ENCODE measurements at places on chromosomes 1 and 21. TPM values are rescaled to one million over a fixed set of nuclear protein-coding genes. Genes with fewer than 3 reads are reported as not detected.

- no peaks in the 10 kb centered on the region for H3K4me1 ChIP-seq
- H3K27me3 ChIP-seq: no peaks in the 10 kb centered on the region
- H3K27ac ChIP-seq: no peak overlapping the region
- no peaks in the 10 kb centered on the region for H3K36me3 ChIP-seq
- DNase-seq: no peak
- no peak overlapping the region for H3K4me3 ChIP-seq
These were observed 356.5 kb downstream of the GPATCH2 start for GRCh38 chr1:217274416-217274815.

GRCh38 chr1:23895993-23896392, 17.2 kb downstream of the CNR2 start:
- H3K4me1 ChIP-seq: no peaks in the 10 kb centered on the region
- no peak overlapping the region for H3K4me3 ChIP-seq
- H3K27me3 ChIP-seq: no peaks in the 10 kb centered on the region

GRCh38 chr1:172469717-172470116, 25.8 kb upstream of the PIGC start:
- no peak for DNase-seq
- no peaks in the 10 kb centered on the region for H3K36me3 ChIP-seq
- H3K27me3 ChIP-seq: no peaks in the 10 kb centered on the region
- no peak overlapping the region for H3K27ac ChIP-seq
- no peak overlapping the region for H3K4me3 ChIP-seq

DNA sequence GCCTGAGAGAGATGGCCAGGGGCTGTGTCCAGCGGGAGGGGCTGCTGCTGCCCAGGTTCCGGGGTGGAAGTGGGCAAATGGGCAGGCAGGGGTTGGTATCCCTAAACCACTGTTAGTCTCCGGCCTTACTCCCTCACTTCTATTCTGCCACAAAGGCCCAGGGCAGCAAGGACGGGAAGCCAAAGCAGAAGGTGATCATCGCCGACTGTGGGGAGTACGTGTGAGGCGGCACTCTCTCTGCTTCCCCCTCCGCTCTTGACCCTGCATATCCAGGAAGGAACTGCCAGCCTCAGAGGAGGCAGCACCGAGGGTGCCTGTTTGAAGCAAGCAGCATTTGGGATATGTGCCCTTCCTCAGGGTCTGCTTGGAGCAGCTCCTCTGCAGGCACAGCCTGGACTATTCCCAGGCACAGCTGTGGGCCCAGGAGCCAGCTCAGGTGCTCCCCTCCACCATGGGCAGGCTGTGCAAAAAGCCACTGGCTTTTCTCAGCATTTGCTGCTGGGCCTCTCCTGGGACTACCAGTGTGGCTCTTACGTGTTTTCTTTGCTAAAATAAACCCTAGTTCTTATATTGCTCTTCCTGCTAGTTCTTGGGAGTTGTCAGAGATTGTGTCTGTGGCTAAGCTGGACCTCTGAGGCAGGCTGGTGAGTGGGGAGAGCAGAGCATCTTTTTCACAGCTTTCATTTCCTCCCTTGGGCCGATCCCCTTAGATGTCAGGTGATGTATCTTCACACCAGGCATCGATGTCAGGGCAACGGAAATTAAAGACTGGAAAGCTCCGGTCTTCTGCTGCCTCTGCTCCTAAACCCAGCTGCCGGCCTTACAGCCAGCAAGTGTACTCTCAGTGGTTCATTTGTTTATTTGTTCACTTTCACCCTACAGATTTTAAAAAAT, 14.7 kb downstream of the PPIE start:
- no peaks in the 10 kb centered on the region for H3K27me3 ChIP-seq
- H3K4me1 ChIP-seq: no peaks in the 10 kb centered on the region
- no peak for DNase-seq
- no peak overlapping the region for H3K4me3 ChIP-seq
- peaks cover 98% of the 10 kb centered on the region for H3K36me3 ChIP-seq

- H3K36me3 ChIP-seq: no peaks in the 10 kb centered on the region
- no peaks in the 10 kb centered on the region for H3K4me1 ChIP-seq
- no peaks in the 10 kb centered on the region for H3K27me3 ChIP-seq
- no peak overlapping the region for H3K27ac ChIP-seq
- H3K4me3 ChIP-seq: no peak overlapping the region
These were observed 100.9 kb upstream of the MARK1 start for GRCh38 chr1:220426989-220427388.

DNA sequence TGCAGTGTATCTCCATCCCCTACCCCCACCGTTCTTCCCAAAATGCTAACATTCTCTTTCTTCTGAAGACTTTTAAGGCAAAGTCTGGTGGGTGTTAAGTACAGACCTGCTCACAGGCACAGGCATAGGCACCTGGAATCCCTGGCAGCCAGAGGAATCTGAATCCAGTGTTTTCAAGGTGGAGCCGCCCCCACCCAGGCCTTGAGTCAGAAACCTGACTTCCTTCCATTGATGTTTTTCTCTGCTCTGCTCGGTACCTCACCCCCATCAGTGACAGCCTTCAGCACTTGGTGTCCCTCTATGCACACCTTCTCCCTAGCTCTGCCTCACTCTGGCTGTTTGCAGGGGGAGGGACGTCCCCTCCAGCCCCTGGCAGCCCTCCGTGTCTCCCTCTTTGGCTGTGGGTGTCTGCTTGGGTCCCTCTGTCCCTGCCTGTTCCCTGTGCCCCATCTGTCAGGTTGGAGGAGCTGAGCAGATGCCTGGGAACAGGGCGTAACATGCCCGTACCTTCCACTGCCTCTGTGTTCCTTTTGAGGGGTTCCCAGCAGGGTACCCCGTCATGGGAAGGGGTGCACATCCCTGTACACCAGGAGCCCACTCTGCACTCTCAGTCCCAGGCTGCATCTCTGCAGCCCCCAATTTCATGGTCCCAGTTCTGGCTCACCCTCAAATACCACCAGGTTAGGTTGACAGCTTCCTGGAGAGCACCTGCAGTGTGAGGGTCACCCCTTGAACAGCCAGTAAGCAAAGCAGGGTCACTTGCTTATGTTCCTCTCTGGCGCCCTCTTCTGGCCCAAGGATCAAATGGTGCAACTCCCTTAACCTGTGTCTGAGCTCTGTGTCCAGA, 6.7 kb downstream of the NCDN start:
- DNase-seq: peak; percentile 87
- H3K27me3 ChIP-seq: no peaks in the 10 kb centered on the region

DNA sequence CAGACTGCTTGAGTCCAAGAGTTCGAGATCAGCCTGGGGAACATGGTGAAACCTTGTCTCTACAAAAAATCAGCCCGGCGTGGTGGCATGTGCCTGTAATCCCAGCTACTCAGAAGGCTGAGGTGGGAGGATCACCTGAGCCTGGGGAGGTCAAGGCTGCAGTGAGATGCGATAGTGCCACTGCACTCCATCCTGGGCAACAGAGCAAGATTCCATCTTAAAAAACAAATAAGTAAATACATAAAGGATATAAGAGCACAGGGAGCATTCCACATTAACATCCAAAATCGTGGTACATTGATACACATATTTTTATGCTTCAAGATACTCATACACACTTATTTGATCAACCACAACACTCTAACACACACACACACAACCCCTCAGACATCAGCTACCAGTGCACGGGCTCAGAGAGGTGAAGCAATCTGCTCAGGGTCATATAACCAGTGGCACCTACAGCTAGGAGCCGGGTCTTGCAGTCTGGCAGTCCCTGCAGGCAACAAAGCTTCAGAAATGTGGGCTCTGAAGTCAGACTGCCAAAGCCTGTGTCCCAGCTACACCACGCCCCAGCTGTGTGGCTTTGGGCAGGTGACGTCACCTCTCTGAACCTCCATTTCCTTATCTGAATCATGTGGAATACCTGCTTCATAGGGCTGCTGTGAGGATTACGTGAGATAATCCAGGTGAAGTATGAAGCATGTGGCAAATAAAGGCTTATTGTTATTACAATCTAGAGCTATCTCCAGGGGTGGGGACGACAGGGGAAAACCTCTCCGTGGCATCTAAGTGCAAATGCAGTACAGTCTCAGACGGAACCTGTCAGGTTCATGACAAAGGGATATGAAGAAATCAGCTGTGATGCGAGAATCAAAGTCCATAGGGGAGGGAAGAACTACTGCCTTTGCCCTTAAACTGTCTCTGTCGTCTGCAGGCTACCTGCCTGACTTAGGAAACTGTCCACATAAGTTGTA, 4.8 kb upstream of the CRYBG2 start:
- no peaks in the 10 kb centered on the region for H3K36me3 ChIP-seq
- DNase-seq: no peak
- H3K27ac ChIP-seq: no peak overlapping the region
- H3K4me3 ChIP-seq: no peak overlapping the region
- peaks cover 23% of the 10 kb centered on the region for H3K27me3 ChIP-seq
- no peaks in the 10 kb centered on the region for H3K4me1 ChIP-seq

DNA sequence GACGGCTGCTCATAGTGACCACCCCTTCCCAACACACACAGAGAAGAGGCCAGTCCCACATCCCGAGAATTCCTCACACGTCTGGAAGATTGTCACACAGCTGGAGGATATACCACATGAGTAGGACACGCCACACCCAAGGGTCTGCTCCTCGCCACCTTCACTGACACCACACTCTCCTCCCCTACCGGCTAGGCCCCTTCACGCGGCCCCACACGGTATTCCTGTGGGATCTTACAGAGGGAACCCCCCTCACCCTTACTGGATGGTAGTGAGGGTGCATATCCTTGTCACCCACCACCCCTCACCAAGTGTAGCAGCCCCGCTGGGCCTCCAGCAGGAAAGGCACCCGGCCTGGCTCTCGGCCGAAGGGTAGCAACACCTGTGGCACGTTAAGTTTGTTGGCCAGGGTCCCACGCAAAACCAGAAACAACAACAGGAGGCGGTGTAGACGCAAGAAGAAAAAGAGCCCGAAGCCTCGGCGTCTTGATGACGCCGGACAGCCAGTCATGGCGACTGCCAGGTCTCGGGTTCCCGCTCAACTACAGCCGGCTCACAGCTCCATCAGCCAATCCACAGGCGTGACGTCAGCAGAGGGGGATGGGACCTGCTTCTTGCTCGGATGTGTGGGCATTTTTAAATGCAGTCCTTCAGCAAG, at the start of gene NUP210L:
TSS of gene NUP210L (minus strand) at position 540 of the 658 bp plus-strand sequence.
- H3K4me3 ChIP-seq: no peak within 1 kb of the TSS
- peaks cover 62% of the 10 kb centered on the region for H3K4me1 ChIP-seq
- H3K27me3 ChIP-seq: no peaks in the 10 kb centered on the region

- H3K27me3 ChIP-seq: no peaks in the 10 kb centered on the region
- H3K27ac ChIP-seq: no peak overlapping the region
- H3K4me1 ChIP-seq: no peaks in the 10 kb centered on the region
These were observed 43.9 kb downstream of the DUSP10 start for GRCh38 chr1:221697923-221698425.

DNA sequence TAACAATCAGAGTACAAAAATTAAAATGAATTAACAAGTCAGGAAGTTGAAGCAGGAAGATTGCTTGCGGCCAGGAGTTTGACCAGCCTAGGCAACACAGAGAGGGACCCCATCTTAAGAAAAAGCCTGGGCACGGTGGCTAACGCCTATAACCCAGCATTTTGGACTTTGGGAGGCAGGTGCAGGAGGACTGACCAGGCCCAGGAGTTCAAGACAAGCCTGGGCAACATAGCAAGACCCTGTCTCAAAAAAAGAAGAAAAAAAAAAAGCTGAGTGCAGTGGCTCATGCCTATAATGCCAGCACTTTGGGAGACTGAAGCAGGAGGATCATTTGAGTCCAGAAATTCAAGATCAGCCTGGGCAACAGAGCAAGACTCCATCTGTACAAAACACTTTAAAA, 38.5 kb downstream of the TESK2 start:
- peaks cover 5% of the 10 kb centered on the region for H3K36me3 ChIP-seq
- no peak overlapping the region for H3K4me3 ChIP-seq
- H3K4me1 ChIP-seq: no peaks in the 10 kb centered on the region
- H3K27me3 ChIP-seq: no peaks in the 10 kb centered on the region

DNA sequence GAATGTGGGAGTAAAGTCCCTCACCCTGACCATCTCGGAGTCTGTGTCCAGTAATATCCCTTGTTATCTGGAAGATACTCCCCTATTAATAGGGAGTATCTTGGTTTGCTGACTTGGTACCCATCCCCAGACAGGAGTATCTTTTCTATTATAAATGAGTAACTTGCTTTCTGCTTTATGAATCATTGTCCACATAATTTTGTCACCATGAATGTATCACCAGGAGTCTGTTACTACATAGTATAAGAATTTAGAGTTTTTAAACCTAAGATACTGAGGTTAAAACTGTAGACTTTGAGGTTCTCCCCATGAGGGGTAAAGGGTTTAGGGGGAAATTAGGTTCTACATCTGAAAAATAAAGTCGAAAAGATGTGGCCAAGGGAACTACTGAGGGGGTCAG, 175.6 kb downstream of the FCRL5 start:
- H3K27ac ChIP-seq: no peak overlapping the region
- no peak overlapping the region for H3K4me3 ChIP-seq
- H3K36me3 ChIP-seq: no peaks in the 10 kb centered on the region
- peaks cover 43% of the 10 kb centered on the region for H3K27me3 ChIP-seq

DNA sequence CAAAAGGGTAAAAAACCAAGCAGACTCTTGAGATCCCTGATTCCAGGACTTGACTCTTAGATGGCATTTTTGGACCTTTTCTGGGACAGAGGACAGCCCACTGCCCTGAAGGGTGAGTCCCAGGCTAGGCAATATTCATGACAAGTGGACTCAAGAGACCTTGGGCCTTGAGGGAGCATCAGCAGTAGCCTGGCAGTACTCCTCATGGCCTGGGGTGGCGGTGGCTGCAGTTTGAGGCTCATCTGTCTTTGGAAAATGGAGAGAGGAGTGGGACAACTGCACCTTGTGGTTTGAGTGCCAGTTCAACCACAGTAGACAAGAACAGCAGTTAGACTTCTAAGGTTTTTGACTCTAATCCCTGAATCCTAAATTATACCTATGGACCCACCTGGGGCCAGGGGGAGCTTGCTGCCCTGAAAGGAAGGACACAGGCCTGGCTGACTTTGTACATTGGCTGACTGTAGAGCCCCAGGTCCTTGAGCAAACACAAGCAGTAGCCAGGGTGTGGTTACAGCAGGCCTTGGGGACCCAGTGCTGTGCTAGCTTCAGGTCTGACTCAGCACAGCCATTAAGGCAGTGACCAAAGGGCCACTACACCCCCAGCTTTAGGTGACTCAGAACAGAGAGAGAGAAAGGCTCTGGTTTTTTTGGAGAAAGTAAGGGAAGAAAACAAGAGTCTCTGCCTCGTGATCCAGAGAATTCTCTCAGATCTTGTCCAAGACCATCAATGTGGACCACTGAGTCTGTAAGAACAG, 1023.2 kb downstream of the KCNT2 start:
- no peaks in the 10 kb centered on the region for H3K4me1 ChIP-seq
- H3K4me3 ChIP-seq: no peak overlapping the region
- H3K36me3 ChIP-seq: no peaks in the 10 kb centered on the region

- no peak overlapping the region for H3K4me3 ChIP-seq
- DNase-seq: no peak
- no peak overlapping the region for H3K27ac ChIP-seq
- no peaks in the 10 kb centered on the region for H3K36me3 ChIP-seq
These were observed 53.2 kb upstream of the SOD1 start for GRCh38 chr21:31606081-31606874.

GRCh38 chr1:94799206-94799605, 21.0 kb upstream of the SLC44A3 start:
- H3K4me3 ChIP-seq: no peak overlapping the region
- no peaks in the 10 kb centered on the region for H3K27me3 ChIP-seq
- H3K4me1 ChIP-seq: peaks cover 45% of the 10 kb centered on the region
- H3K27ac ChIP-seq: peak overlapping the region; percentile 59
- no peaks in the 10 kb centered on the region for H3K36me3 ChIP-seq

GRCh38 chr1:157751283-157751682, 25.6 kb downstream of the FCRL2 start:
- H3K4me1 ChIP-seq: no peaks in the 10 kb centered on the region
- DNase-seq: no peak
- no peak overlapping the region for H3K27ac ChIP-seq
- no peaks in the 10 kb centered on the region for H3K27me3 ChIP-seq
- no peak overlapping the region for H3K4me3 ChIP-seq

ICOSLG gene
- 2.7 TPM for total RNA-seq

ITGB2 gene
- total RNA-seq: 43.1 TPM

COL8A2 gene
- total RNA-seq: 1.1 TPM

CHI3L2 gene
- total RNA-seq: 1.9 TPM

HJV gene
- total RNA-seq: 25.6 TPM

AIRE gene
- total RNA-seq: not detected

PLA2G2D gene
- not detected for total RNA-seq

CYB561D1 gene
- 4.2 TPM for total RNA-seq

MFSD2A gene
- total RNA-seq: 0.24 TPM

Measured in heart left ventricle (tissue), 16 donors.